Activated CD8-positive, alpha-beta T cell treated with anti-CD3 and anti-CD28 coated beads for 36 hours (primary cell): ENCODE measurements at places on chromosomes 6 and 20.

GRCh38 chr6:28588666-28589065 lies 63.0 kb downstream of the GPX5 start:
- H3K27ac ChIP-seq: no peak overlapping the region
- peaks cover 34% of the 10 kb centered on the region for H3K4me1 ChIP-seq
- H3K4me3 ChIP-seq: peak overlapping the region; percentile 26

DNA sequence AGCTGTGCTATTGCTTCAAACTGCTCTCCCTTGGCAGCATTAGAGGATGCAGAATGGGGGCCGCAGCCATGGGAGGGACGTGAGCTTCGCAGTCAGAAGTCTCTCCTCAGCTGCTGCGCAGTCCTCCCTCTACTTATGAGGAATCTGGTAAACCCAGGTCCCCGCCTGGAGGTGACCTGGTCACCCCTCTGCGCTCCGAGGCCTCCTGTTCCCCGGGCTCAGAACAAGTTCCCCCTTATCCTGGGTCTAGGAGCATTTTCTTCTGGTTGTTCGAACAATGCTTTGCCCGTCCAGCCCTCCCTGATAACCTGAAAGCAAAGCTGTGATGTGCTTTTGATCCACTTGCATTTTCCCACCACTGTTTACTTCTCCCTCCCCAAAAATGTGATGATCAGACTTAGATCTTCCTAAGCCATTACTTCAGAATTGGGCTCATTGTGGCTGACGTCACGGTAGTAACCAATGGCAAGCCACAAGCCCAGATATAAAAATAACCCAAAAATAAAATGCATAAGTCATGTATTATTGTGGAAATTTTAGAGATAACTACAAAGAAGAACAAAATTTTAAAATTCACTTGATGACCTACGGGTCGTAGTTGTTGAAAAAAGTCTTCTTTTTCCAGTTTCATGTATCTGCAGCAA lies 80.7 kb downstream of the SERAC1 start:
- DNase-seq: no peak
- no peak overlapping the region for H3K4me3 ChIP-seq

- peaks cover 83% of the 10 kb centered on the region for H3K4me1 ChIP-seq
- no peaks in the 10 kb centered on the region for H3K27me3 ChIP-seq
- peak overlapping the region; percentile 77 for H3K4me3 ChIP-seq
- peak overlapping the region; percentile 92 for H3K27ac ChIP-seq
- peak; percentile 83 for DNase-seq
Observed at GRCh38 chr6:127879685-127880084, 21.2 kb downstream of the THEMIS start.

DNA sequence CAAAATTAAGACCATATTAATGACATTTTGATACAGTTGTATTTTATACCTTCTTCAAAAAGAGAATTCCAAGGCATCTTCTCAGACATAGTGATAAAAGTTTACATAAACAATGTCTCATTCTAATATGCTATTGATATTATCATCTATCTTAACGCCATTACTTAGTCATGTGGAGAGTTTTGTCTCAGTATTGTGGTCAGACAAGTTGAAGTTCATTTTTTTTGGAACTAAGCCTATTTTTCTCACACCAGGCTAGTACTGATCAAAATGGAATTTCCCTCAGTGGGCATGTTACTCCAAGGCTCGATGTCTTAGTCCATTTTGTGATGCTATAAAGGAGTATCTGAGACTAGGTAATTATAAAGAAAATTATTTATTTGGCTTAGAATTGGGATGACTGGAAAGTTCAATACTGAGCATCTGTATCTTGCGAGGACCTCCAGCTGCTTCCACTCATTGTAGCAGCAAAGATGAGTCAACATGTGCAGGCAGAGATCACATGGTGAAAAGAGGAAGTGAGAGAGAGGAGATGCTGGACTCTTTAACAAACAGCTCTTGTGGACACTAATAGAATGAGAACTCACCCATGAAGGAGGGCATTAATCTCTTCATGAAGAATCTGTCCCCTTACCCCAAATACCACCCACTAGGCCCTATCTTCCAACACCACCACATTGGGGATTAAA lies 825.5 kb upstream of the MANEA start:
- no peaks in the 10 kb centered on the region for H3K36me3 ChIP-seq
- no peaks in the 10 kb centered on the region for H3K4me1 ChIP-seq
- no peak overlapping the region for H3K4me3 ChIP-seq
- DNase-seq: no peak
- no peaks in the 10 kb centered on the region for H3K27me3 ChIP-seq
- H3K27ac ChIP-seq: no peak overlapping the region

DNA sequence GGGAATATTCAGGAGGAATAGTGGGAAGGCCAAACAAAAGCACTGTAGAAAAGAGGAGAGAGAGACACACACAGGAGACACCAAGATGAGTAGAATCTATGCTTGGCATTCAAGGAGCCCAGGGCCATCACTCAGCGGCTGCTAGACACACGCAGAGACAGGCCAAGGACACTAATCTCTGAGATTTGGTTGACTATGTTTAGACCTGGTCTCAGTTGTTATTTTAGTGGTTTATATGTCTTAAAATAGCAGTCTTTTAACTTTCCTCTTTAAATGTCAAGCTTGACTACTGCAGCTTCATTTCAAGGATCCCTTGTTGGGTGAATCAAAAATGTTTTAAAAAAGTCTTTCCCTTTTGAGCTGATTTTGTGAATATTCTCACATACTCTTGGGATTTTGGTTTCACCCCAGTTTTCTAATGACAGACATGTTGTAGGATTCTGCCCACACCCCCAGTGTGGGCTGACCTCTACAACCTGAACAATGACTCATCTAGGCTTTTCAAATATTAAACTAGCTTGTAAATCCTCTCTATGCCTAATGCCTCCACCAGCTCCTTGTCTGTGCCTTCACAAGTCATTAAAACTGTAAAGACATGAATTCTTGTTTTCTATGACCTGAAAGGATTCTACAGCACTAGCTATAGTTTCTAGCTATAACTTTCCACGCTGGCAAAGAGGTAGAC lies 142.7 kb upstream of the EXOC2 start:
- H3K4me1 ChIP-seq: peaks cover 4% of the 10 kb centered on the region
- no peaks in the 10 kb centered on the region for H3K36me3 ChIP-seq
- no peak overlapping the region for H3K27ac ChIP-seq
- no peak for DNase-seq
- H3K4me3 ChIP-seq: no peak overlapping the region

- peak overlapping the region; percentile 58 for H3K27ac ChIP-seq
- peak; percentile 93 for DNase-seq
Observed at GRCh38 chr6:137389150-137389704, 105.0 kb downstream of the OLIG3 start.
